ENCODE measurements at places on chromosomes 5 and 9.

- DNase-seq = no peak
These were observed 377.1 kb downstream of the PRDM9 start for GRCh38 chr5:23884405-23885031.

DNA sequence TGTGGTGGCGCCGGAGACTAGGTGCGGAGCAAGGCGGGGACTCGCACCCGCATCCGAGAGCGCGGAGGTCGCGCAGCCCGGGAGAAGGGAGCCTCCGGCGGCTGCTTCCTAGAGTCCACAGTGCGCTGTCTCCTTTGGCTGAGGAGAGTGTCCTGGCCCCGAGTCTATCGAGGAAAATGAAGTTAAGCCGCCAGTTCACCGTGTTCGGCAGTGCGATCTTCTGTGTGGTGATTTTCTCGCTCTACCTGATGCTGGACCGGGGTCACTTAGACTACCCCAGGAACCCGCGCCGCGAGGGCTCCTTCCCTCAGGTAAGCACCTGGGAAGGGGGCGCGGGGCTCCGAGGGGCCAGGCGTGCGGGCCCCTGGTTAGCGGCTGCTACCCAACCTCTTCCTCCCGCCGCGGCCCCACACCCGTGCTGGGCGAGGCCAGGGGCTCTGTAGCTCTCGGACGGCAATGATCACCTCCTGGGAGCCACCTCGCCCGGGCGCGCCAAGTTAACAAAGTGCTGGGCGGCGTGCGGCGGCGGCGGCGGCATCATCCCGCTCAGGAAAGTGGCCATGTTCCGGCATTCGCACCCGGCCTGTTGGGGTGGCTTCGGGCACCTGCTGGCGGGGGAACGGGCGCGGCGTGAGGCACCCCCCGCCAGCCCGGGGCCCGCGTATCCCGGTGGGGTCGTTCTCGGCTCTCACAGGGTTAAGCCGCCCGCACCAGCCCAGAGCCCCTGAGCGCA, 681 bp downstream of the MAN2A1 start:
- DNase-seq = peak; percentile 1

GRCh38 chr9:79913867-79914266, 342.1 kb downstream of the TLE4 start:
- DNase-seq = no peak

- DNase-seq = no peak
These were observed 85.7 kb downstream of the ALDH7A1 start for GRCh38 chr5:126509339-126509738.

DNA sequence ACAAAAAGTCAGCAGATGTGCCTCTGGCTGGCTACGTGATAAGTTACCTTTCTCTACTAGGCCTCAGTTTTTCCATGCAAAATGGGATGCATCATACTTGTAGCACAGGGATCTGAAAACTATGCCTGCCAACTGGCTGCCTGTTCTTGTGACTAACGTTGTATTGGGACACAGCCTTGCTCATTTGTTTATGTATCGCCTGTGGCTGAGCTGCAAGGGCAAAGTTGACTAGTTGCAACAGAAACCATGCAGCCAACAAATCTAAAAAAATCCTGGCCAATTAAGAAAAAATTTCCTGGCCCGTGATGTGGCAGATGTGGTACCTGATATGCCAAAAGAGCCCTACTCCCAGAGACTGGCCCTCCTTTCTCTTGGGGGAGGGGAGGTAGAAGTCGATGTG, 131.3 kb downstream of the SEC61B start:
- no peak for DNase-seq

GRCh38 chr9:114112325-114112724, 13.2 kb upstream of the KIF12 start:
- no peak for DNase-seq

DNA sequence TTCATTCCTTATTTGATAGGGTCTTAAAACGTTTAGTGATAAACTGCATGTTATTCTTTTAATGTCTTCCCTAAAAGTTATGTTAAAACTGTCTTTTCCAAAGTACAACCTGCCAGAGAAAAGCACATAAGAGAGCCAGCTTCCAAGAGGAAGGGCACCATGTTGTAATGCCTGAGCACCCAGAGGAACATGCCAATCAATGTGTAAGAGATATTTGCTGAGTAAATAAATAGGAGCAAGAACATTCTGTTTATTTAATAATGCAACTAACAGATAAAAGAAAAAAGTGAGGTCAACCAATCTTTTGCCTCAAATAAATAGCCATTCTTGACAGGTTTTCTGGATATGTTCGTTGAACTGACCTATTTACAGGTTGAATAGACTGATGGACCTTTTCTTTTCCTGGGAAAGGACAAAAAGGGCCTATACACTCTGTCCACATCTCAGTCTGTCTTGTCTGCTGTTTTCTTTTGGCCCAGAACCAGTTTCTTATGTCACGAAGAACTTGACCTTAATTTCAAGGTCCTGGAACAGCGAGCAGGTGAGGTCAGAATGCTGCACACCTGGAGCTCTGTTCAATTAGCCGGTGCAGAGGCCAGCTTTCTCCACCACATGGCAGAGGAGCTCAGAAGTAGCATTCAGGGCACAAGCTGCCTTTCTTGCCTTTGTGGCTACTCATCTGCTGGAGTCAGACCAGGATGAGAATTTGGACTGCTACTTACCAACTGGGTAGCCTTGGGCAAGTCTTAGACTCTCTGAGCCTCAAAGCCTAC, 77.7 kb downstream of the PLCXD3 start:
- DNase-seq = no peak

- DNase-seq = no peak
These were observed 267.9 kb downstream of the COX7C start for GRCh38 chr5:86885489-86886230.

- DNase-seq = no peak
These were observed 118.4 kb upstream of the MAP3K1 start for GRCh38 chr5:56696900-56697299.

- no peak for DNase-seq
These were observed 118.2 kb upstream of the TBC1D2 start for GRCh38 chr9:98373609-98374008.

DNA sequence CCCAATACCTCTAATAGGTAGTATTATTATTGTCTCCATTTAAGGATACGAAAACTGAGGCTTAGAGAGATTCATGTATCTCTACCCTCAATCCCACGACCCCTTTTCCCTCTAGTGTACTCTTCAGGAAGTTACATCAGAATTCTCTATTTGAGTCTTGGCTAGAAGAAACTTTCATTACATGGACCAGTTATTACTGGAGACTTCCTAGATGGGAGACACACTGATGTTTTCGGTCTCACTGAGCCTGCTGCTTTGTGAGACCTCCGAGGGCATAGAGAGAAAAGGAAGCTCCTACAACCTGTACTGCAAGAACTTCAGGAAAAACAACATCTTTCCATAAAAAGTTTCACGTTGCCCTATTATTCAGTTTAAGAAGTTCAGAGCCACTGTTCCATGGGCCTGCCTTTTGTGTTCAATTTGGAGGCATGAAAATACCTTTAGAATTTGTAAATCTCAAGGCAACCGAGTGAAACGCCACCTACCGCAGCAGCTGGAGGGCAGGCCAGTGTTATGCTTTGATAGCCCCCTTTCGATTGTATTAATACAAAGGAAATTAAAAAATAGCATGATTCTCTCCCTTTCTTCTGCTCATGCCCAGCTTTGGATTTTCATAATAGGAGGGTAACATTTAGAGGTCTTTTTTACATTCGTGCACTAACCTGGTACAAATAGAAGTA, 223.3 kb downstream of the EBF1 start:
- no peak for DNase-seq

DNA sequence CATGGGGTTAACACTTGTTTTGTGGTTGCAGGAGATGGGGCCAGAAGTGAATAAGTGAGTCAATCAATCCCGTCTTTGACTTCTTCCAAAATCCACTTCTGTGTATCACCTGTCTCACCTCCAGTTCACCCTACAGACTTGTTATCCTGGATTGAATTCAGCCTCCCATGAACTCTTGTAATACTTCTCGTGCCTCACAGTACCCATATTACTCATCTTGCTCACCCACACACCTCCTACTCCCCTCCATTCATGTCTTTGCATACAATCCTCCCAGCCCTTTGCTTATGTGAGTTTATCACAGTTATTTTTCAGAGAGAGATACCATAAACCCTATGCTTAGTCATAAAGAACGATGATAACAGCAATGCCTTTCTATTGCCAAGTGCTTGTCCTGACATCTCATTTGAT, 52.9 kb upstream of the PAPPA start:
- DNase-seq = no peak

- DNase-seq = no peak
These were observed 23.9 kb upstream of the PPP1R2B start for GRCh38 chr5:156826150-156826549.
